ENCODE measurements at places on chromosomes 2 and 18. TPM values are rescaled to one million over a fixed set of nuclear protein-coding genes. Genes with fewer than 3 reads are reported as not detected.

- no peak for DNase-seq
These were observed 358.9 kb downstream of the TNS1 start for GRCh38 chr2:217643789-217644301.

DNA sequence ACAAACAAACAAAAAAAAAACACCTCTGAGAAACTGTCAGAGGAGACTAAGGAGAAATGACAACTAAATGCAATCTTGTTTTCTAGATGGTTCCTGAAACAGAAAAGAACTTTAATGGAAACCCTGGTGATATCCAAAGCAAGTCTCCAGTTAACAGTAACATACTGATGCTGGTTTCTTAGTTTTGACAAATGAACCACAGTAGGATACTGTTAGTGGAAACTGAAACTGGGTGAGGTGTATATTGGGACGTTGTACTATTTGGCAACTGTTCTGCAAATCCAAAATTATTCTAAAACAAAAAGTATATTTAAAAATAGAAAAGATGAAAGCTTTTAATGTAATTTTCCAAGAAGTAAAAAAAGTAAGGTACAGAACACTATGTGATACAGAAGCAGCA lies 11.4 kb downstream of the SESTD1 start:
- DNase-seq, result no peak

DNA sequence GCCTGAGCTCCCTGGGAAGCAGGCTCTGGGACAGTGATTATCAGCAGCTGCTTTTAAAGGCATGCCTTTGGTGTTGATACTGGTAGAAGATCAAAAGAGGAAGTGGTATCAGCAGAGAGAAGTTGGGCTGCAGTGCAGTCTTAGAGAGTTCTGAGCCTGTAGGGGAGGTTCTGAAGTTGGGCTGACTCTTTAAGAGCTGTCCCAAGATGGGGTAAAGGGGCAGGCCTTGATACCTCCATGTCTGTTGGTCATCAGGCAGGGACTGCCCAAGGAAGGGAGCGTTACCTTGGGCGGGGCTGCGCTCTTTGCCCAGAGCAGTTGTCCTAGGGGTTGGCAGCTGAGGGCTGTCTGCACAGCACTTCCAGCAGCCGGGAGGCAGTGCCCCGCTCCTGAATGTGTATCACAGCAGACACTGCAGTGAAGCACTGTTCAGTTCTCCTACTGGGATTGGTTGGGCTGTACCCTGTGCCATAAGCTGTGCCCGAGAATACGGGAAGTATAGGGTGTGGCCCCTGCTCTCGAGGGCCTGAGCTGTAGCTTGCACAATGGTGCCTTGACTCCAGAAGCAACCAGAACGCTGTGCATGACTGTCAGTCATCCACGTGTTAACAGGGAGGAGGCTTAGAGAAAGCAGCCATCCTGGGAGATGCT lies 177.0 kb downstream of the CTIF start:
- DNase-seq, result no peak

DNA sequence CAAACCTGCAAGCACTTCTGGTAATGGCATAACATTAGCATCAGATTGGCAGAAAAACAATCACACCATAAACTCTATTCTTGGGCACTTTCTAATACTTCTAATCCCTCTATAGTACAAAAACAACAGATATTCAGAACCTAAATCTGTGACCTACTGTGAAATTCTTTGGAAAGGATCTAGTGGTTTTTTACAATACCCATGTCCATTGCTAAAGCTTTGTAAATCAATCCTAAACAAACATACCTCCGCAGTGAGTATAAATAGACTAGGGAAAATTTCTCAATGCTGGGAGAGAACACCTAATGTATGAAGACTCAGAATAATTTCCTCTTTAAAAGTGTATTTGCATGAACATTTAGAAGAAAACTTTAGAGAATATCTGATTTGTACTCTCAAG lies 1098.5 kb upstream of the DDX18 start:
- no peak for DNase-seq

GRCh38 chr2:77372636-77373035 lies 149.5 kb downstream of the LRRTM4 start:
- no peak for DNase-seq

GRCh38 chr2:204110338-204110741 lies 173.8 kb downstream of the ICOS start:
- no peak for DNase-seq

GRCh38 chr2:3168230-3168891 lies 209.3 kb downstream of the EIPR1 start:
- peak; percentile 53 for DNase-seq

- no peak for DNase-seq
These were observed 142.9 kb upstream of the NCKAP5 start for GRCh38 chr2:133711201-133711600.

GRCh38 chr2:52402128-52402527 lies 1365.5 kb upstream of the CHAC2 start:
- no peak for DNase-seq

DNA sequence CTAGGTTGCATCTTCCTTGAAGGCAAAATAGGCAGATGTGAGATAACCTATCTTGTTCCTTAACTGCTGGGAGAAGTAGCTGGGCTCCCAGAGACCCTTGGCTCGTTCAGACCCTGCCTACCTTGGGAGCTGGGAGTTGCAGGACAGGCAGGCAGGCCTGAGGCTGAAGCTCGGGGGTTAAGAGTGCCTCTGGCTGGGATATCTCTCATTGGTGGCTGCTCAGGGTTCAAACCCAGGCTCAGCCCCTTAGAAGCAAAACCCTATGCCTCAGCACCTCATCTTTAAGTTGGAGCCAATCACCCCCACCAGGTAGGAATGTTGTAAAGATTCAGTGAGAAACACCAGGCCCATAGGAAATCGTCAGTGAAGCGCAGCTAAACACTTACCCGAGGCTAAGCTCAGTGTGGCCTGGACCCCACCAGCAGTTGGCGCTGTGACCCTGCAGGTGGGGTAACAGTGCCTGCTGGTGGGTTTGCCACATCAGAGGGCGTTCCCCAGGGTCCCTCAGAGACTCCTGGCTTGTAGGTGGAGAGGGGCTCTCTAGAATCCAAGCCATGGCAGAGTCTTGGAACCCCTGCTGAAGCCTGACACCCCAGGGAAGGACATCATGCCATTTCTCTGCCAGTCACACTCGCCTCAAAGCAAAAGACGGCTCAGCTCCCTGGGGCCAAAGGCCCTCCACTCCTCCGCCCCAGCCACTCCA lies 54.6 kb upstream of the GPR17 start:
- peak; percentile 27 for DNase-seq

DNA sequence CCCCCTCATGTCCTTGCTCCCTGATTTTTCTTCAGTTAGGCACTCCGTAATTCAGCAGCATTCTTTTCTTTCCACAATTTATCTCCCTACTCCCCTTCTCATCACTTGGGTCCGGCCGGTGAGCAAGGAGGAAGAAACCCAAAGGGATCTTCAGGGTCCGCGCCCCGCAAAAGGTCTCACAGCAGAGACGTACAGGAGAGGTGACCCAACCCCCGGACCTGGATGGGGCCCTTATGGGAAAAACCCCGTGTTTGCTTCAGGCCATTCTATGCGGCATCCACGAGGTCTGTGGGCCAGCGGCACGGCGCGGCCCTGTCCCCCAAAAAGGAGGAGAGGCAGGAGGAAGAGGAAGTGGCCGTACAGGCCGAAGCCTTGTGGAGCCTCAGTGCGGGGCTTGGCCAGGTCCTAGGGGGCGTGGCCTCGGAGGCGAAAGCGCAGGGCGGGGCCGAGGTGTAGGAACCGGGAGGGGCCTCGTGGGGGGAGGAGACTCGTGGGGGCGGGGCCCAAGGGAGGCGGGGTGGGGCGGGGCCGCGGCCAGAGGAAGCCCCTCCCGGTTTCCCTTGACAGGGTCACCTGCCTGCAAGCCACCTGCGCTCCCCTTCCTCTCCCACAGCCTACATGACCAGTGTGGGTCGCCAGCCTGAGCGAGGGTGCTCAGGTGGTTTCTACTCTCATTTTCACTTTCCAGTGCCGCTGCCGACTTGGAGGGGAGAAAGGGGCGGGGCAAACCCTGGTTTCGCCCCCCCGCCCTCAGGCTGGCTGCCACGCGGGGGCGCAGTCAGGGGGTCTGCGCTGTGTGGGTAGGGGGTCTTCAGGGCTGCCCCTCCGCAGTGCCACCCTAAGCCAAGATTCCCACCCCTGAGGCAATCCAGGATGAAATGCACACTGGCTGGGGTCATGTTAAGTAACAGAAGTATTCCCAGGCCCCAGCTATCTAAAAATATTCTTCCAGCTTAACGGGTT lies 156.4 kb upstream of the XPO1 start:
- peak; percentile 65 for DNase-seq

DNA sequence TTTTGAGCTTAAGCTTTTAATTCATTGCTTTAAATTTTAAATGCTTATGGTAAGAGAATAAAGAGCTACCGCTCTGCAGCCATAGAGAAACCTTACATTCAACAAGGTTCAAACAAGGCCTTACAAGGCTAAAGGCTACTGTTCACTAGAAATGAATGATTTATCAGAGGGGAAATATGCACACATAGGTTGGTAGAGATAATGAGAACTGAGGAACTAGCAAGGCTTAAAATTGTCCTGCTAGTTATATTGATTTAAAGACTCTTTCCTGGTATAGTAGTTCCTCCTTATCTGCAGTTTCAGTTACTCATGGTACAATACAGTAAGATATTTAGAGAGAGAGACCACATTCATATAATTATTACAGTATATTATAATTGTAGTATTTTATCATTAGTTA lies 193.4 kb downstream of the WDR7 start:
- DNase-seq, result no peak

- DNase-seq, result peak; percentile 63
These were observed 28.2 kb upstream of the NARS1 start for GRCh38 chr18:57649556-57650500.

GRCh38 chr2:239039479-239039861 lies 191.6 kb downstream of the TWIST2 start:
- no peak for DNase-seq

GRCh38 chr18:4252829-4253228 lies 202.3 kb downstream of the DLGAP1 start:
- no peak for DNase-seq

DNA sequence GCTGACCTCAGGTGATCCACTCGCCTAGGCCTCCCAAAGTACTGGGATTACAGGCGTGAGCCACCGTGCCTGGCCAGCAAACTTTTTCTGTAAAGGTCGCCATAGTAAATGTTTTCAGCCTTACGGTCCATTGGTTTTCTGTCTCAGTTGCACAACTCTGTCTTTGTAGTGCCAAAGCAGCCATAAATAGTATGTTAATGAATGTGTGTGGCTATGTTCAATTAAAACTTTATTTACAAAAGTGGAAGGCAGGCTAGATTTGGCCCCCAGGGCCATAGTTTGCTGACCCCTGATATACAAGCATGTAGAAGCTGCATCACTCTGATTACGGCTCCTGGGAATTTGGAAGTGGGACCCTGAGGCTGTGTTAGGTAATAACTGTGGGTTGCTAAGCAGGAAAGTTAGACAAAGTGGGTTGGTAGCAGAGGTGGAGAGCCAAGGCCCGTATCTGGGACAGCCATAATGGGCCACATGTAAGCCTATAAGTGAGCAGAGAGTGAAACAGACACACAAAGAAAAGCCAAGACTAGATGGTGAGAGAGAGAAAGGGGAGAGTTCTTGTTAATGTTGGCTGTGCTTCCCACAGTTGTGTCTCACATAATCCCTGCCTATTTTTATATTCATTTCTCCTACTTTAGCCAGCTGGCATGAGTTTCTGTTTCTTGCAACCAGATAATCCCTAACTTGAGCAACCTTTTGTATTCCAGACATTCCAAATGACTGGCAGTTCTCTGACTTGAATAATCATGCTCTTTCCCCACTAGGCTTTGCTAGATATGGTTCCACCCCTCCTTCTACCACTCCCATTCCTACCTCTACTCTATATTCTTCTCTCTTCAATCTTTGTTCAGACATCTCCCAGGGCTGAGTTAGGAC lies 223.3 kb upstream of the STON1 start:
- DNase-seq, result peak; percentile 29

GRCh38 chr18:57710226-57710625 lies 88.6 kb upstream of the NARS1 start:
- no peak for DNase-seq

Gene ANAPC1
- 40.7 TPM for total RNA-seq

DNA sequence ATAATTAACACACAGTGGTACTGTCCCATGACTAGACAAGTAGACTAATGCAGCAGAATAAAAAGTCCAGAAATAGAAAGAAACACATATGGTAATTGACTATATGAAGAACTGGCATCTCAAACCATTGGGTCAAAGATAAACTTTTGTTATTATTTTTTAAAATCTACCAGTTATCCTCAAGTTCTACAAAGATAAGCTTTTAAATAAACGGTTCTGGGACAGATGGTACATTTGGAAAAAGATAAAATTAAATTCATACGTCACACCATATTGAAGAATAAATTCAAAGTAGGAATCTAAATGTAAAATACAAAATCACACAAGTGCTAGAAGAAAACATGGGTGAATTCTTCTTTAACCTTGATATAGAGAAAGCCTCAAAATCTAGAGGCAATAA lies 37.6 kb upstream of the PLEKHM3 start:
- no peak for DNase-seq

DNA sequence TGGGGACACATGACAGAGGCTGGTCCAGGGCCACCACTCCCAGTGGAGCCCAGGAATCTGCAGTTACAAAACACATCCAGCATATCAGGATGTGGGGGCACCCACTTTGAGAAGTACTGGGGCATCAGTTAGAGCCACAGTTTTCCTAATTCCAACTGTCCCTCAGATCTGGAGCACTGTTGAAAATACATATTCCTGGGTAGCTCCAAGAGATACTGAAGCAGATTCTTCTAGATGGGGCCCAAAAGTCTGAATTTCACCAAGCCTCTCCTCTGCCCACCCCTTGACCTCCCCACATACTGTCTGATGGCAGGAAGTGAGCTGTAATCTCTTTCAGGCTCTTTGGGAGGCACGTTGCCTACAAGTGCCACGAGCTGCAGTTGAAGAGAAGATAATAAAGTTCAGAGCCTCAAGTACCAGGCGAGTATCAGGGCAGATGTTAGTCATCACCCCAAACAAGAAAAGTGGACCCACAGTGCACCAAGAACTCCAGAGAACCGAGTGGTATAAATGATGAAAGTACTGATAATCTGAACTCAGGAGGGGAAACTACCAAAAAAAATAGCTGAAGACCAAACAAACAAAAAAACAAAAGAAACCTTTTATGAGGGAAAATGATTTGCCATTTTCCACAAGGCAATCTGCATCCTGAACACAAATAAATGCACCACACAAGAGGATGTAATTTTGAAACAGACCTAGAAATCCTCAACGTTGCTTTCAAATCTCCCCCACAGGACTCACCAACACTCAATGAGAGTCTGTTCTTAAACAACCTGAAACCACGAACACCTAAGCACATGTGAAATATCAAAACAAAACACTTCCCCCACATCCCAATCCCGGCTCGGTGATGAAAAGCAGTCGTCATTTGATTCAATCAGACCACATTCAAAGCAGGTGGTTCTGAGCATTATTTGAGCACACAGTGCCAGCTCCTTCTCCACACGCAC lies 98.7 kb downstream of the TCF4 start:
- DNase-seq, result peak; percentile 65

DNA sequence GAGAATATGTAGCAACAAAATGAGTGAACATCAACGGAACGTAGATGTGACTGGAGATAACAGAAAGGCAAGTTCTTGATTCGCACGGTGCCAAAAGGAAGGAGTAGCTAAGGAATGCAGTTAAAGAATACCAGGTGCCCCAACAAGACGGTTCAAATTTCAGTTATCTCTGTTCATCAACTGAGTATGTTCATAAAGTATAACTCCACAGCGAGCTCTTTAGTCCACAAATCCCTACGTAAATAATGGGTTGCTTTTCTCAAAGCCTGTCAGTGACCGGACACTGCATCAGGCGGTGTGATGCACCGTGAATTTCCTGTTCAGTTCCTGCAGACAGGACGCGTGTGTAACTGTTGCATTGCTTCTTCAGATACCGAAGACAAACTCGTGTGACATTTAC lies 91.8 kb downstream of the NOL10 start:
- DNase-seq, result no peak

- no peak for DNase-seq
These were observed 36.8 kb downstream of the SLC66A2 start for GRCh38 chr18:79914614-79915160.

Gene CTAGE1
- 0.12 TPM for total RNA-seq
